Stimulated activated CD8-positive, alpha-beta memory T cell treated with anti-CD3 and anti-CD28 coated beads, Interleukin-12 subunit alpha, Interleukin-12 subunit beta, amount 100 ng/mL, for 4 hours (primary cell): ENCODE measurements at places on chromosomes 1 and 21.

GRCh38 chr1:21680381-21680780 lies 11.2 kb upstream of the RAP1GAP start:
- no peak for DNase-seq

DNA sequence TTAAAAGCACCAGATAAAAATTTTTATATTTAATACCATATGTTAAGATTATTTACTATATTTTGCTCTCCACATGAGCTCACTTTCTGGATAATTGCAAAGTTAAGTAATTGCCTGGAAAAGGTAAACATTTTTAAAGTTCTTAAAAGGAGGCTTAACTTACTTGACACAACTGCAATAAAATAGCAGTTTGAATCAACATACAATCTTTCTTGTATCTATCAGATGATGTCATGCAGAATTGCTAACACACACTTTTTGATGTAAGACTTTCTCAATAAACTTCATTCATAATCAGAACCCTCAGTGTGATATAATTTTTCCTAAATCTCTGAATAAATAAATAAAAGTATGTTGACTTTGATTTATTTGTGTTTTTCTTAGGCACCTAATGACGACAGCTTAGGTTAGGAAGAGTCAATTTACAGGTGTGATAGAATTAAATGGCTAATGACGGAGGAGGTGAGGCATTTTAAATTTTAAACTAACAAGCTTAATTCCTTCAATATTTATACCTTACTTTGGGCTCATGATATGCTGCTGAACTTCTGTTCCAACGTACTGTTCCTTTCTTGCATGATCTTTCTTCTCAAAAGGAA lies 99.5 kb downstream of the LYPLAL1 start:
- no peak for DNase-seq

GRCh38 chr1:148352470-148353053 lies 130.5 kb downstream of the PPIAL4G start:
- no peak for DNase-seq

GRCh38 chr1:216140730-216141524 lies 282.3 kb downstream of the USH2A start:
- no peak for DNase-seq

- DNase-seq: no peak
Observed at GRCh38 chr1:229671310-229671709, 45.3 kb downstream of the URB2 start.

GRCh38 chr1:64624218-64624713 lies 120.6 kb upstream of the RAVER2 start:
- DNase-seq: no peak

DNA sequence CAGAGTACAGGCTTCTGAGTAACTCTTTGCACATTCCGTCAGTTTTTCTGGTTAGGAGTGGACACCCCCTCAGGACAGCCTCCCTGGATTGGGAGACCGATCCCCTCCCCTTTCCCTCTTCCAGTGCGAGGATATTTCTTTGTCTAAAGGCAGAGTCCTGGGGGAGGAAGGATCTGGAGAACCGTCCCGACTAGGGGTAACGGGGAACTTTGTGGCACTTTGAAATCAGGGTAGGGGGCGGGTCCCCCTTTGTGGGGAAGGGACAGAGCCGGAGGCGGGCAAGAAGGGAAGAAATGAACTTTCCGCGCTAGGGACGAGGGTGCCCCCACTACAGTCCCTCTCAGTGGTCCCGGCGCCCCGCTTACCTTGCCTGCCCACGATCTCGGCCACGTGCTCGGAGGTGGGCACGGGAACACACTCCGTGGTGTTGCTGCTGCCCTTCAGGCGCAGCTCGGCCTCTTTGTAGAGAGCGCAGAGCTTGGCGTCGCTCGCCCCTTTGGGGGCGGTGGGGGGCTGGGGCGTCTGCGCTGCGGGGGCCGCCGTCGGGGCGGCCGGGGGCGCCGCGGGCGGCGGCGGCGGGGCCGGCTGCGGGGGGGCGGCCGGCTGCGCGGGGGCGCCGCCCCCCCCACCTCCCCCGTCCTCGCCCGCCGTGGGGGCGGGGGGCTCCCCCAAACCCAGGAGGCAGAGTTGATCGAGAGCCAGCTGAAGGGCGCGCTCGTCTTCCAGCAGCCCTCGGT lies 917 bp downstream of the MEX3A start:
- DNase-seq: no peak

DNA sequence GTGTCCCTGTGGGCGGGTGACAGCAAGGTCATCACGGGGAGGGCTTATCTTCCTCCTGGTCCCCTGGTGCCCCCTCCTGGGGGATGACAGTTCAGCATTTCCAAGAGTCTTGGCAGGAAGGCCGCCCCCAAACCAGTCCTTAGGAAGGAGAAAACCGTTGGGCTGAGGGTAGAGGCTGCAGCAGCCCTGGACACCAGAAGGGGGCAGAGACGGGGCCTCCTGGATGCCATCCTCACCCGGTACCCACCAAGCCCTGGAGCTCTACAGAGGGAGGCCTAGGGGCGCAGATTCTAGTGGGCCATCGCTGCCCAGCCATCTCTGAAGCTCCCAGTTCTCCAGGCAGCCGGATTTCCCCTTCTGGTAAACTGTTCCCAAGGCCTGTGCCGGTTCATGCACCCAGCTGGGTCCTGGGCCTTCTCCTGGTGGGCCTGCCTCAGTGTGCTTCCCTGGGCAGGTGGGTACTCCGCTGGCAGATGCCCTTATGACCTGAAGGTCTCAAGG lies 14.8 kb upstream of the ZNF669 start:
- DNase-seq: no peak

DNA sequence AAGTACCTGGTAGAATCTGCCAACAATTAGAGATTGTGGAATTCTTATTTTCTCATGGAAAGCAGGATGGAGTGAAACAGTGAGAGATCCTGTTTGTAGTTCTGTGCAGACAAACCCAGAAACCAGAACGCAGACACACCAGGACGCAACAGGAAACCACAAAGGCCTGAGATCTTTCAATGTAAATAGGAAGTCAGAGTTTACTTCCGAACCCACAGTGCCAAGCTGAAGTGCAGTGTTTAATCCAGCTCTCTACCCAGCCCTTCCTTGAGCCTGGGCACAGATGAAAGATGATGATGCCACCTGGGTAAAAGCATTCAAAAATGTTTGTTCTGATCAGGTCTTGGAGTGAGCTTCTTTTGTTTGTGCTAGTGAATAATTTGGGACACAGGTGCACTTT lies 244.2 kb upstream of the HOOK1 start:
- no peak for DNase-seq

DNA sequence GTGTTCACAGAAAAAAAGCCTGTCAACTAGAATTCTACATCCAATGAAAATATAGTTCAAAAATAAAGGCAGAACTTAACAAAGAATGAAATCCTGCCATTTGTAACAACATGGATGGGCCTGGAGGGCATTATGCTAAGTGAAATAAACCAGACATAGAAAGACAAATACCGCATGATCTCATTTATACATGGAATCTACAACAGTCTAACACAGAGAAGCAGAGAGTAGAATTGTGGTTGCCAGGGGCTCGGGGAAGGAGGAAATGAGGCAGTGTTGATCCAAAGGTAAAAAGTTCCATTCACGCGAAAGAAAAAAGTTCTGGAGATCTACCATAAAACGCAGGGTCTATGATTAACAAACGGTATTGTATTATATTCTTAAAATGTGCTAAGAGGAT lies 282.6 kb downstream of the MRPL39 start:
- no peak for DNase-seq

DNA sequence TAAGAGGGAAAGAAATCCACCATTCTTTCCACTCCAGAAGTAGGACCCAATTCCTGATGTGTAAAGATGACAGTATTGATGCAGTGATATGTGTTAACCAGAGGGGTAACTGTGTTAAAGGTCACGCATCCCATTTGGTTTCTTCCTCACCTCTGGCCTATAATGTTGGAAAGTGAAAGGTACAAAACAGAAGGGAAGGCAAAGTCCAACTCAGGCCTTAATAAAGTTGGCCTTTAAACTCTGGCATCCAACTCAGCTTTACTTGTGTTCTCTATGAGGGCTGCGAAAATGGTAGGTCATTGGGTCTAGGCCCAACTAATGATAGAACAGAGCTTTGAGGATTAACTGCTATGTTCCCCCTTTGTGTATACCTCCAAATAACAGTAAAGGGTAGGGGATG lies 17.9 kb downstream of the CYP2J2 start:
- no peak for DNase-seq

DNA sequence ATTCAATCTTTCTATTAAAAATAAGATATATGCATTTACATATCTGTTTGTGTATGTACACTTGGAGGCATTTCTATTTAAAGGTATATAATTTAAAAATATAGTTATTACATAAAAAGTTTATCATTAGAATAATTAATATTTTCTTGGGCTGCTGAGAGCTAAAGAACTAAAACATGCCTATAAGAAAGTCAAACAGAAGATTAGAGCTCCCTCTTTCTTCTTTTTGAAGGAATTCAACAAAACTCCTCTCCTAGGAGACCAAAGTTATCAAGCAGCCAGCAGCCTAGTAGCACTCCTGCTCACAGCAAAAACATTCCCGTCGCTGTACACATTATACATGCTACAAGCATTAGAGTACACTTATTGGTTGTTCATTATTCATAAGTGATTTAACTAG lies 216.4 kb downstream of the VAV3 start:
- DNase-seq: no peak

DNA sequence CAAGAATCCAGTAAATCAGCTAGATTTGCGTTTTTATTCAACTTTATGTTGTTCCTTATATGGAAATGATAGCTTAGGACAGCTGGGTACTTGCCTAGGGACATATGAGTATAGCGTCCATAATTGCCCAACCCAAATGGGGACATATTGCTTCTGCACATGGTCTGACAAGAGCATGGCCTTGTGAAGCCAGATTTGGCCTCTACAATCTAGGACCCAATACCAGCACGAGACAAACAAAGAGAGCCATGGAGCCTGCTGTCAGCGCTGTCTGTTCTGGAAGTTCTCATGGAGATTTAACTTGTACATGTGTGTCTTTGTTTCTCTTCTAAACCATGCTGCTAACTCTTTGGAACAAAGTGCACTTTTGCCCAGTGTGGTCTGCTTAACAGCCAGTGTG lies 240.0 kb upstream of the CAMK1G start:
- no peak for DNase-seq

DNA sequence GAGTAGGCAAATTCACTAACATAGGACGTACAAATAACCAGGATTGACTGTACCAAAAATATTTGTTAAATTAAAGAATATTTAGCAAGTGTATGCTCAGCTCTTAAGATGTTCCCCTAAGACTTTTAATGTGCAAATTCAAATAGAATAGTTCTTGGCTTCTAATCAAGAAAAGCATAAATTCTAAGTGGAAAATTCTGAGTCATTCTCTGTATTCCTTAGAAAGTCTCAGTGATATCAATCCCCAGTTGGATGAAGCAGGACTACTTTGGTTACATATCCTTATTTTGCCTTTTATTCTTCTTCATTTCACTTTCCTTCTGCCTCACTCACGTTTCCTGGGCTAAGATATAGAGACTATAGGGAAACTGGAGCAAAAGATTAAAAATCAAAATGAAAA lies 130.2 kb downstream of the IFI44 start:
- no peak for DNase-seq

DNA sequence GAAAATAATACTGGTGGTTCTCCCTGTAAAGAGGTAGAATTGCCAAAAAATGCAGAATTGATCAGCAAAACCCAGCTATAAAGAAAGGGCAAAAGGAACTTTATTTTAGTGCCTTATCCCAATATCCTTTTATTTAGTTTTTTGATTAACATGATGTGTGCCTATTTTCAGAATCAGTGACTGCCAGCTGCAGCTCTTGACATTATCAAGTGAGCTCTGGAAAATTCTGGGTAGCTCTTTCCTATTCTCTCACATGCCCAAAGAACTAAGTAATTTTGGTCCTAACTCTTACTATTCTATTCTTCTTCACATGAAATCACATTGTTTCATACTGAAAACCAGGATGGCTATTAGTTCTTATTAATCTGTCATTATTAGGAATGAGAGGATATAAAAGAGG lies 22.1 kb downstream of the WNT2B start:
- no peak for DNase-seq
